ENCODE measurements at places on chromosomes 6 and 20.

- no peak for DNase-seq
Measured at GRCh38 chr6:52839124-52840055, 1.2 kb downstream of the GSTA5 start.

DNA sequence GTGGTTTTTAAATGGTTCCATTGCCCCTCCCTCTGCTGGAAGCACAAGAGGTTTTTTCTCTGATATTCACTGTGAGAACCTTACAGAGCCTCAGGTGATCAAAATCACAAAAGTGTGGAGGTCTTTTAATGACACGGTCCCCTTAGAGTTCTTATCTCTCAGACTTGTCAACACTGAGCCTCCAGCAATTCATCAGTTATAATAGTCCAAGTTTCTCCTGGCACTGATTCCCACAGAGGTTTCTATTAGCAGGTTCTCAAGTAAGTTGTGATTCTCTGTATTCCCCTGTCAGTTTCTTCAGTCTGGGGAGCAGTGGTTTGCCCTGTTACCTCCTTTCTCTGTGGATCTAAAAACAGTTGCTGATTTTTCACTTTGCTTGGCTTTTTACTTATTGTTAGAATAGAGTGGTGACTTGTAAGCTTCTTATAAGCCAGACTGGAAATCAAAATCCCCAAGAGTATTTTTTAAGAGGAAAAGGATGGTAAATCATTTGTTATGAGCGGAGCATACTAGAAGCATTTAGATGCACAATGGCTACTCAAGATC, 157.4 kb upstream of the BMP5 start:
- no peak for DNase-seq

GRCh38 chr20:58150772-58151171, 77.7 kb downstream of the ANKRD60 start:
- DNase-seq, result no peak

GRCh38 chr6:43181942-43182860, at the start of gene CUL9:
CUL9 (plus strand) TSS chr6:43182196; CDS start chr6:43184311, 2,115 bp downstream.
- no peak for DNase-seq

- no peak for DNase-seq
Measured at GRCh38 chr6:153121311-153121710, 9.8 kb downstream of the RGS17 start.

GRCh38 chr6:42301986-42302385, 84.3 kb upstream of the MRPS10 start:
- DNase-seq, result no peak

- DNase-seq, result no peak
Measured at GRCh38 chr6:47631797-47632196, 66.6 kb upstream of the ADGRF4 start.

GRCh38 chr20:47785311-47785853, at the start of gene SULF2:
SULF2 (minus strand) TSS chr20:47785481; CDS start chr20:47757363, 28,118 bp downstream.
- no peak for DNase-seq

DNA sequence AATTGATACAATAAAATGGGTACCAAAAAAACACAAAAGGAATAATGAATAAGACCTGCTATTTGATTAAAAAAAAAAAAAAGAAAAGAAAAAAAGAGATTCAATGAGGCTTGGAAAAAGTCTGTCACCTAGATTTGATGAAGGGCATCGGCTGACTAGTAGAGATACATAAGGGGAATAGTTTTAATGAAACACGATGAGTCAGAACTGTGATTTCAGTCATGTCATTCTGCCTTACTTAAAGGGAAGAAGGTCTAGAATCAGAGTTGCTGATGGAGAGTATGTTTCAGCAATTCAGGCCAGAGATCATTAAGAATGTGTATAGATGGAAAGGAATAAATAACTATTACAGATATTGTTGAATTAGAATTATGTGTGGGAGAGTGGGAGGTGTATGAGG, 565.9 kb upstream of the RNF217 start:
- DNase-seq, result no peak

GRCh38 chr20:608970-609369, 1.1 kb downstream of the TCF15 start:
- no peak for DNase-seq

DNA sequence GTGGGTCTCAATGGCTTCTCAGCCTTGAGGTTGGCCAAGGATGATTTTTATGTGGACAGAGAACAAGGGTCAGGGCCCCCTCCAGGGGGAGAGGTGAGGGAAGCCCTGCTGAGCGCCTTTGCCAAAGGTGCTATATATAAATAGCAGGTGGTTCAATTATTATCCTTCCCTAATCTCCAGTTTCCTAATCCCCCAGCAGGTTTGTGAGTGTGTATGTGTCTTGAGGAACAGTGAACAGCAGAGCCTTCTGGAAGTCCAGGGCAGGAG, 3.2 kb upstream of the SIRPA start:
- DNase-seq, result no peak

GRCh38 chr20:4956200-4956810, 45.0 kb downstream of the SLC23A2 start:
- DNase-seq, result no peak

DNA sequence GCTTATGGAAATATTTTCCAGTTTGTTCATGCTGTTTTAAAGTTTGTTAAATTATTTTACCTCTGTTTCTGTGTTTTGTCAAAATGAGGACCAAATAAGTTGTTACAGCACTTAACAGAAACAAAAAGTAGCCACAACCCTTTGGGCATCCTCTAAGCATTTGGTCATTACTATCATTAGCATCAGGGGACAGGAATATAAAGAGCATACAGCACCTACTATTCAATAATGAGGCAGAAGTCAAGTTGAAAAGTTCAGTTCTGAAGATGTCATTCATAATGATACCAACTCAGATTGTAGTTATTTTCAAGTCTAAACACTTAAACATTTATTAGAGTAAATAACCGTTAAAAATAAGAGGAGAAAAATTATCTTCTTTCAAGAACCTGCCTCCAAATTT, 862.3 kb upstream of the FLRT3 start:
- DNase-seq, result no peak

GRCh38 chr6:168456907-168457652, 16.1 kb downstream of the SMOC2 start:
- no peak for DNase-seq

GRCh38 chr6:86825436-86825835, 111.9 kb upstream of the HTR1E start:
- DNase-seq, result no peak

DNA sequence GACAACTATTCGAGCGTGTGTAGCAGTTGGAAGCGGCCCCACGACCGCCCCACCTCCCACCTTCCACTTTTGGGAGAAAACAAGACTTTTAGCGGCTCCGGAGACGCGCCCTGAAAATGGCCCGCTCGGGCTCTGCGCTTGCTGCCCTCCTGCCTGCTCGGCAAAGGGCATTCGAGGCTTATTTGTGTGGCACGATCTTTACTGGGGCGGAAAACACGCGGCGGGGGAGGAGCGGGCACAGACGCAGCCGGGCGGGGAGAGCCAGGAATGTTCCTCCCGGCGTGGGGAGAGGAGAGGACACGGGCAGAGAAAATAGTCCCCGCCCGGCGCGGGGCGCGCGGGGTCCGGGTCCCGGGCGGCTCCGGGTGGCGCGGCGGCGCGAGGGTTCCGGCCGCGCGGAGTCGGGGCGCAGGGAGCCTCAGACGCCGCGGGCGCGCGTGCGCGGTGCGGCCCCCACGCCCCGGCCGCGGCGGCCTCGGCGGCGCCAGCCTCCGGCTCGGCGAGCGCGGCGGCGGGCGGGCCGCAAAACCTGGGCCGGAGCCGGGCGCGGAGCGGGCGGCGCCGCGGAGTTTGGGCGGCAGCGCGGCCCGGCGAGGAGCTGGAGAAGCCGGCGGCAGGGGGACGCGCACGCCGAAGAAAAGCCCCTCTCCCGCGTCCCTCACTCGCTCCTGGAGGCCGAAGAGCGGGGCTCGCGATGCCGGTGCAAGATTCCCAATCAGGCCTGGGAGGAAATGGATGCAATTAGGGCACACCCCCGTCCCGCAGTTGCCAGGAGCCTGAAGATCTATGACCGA, 90.0 kb upstream of the ARID1B start:
- no peak for DNase-seq

- no peak for DNase-seq
Measured at GRCh38 chr6:147204060-147204785, at the start of gene STXBP5. STXBP5 (plus strand) TSS chr6:147204417; CDS start chr6:147204533, 116 bp downstream.

GRCh38 chr6:46170357-46171289, at the start of gene ENPP5:
ENPP5 (minus strand) TSS chr6:46170980; CDS start chr6:46168262, 2,718 bp downstream.
- DNase-seq, result no peak

DNA sequence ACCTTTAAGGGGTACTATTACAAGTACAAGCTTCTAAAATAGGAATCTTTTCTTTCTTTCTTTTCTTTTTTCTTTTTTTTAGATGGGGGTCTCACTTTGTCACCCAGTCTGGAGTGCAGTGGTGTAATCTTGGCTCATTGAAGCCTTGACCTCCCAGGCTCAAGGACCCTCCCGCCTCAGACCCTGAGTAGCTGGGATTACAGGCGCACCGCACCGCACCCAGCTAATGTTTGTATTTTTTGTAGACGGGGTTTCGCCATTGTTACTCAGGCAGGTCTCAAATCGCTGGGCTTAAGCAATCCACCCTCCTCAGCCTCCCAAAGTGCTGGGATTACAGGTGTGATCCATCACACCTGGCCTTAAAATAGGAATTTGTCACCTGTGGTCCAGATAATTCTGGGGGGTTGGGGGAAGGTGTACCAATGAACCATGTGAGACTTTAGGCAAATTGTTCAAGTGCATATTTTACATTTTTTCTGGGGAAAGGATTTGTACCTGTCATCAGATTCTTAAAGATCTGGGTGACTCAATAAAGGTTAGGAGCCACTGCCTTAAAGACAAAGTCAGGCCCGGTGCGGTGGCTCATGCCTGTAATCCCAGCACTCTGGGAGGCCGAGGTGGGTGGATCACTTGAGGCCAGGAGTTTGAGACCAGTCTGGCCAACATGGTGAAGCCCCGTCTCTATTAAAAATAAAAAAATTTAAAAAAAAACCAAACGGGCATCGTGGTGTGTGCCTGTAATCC, 19.7 kb upstream of the SYNJ2 start:
- DNase-seq, result no peak

GRCh38 chr6:156660389-156660788, 116.8 kb upstream of the ARID1B start:
- DNase-seq, result no peak

- DNase-seq, result no peak
Measured at GRCh38 chr20:25039697-25040437, 18.1 kb downstream of the ACSS1 start.

- DNase-seq, result no peak
Measured at GRCh38 chr6:104969785-104970581, 13.1 kb downstream of the LIN28B start.

GRCh38 chr20:45115829-45116228, 855 bp upstream of the WFDC5 start:
- DNase-seq, result no peak

GRCh38 chr6:128630213-128630612, 109.8 kb upstream of the PTPRK start:
- no peak for DNase-seq

DNA sequence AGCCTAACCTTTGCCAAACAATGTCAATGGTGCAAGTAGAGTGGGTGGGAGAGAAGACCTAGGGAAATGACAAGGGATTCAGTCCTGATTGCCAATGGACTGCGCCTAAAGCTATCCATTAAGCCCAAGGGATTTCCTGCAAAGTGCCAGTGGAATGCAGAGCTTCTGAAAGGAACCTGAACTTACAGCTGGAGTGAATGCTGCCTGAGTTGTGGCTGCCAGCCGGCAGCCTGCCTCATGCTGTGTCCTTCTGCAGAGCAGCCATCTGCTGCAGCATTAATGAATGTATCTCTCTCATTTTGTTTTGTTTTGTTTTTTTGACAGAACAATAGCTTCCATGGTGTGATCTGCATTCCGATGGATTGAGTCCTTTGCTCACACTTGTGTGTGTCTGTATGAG, 44.7 kb downstream of the SLC35F1 start:
- DNase-seq, result no peak

DNA sequence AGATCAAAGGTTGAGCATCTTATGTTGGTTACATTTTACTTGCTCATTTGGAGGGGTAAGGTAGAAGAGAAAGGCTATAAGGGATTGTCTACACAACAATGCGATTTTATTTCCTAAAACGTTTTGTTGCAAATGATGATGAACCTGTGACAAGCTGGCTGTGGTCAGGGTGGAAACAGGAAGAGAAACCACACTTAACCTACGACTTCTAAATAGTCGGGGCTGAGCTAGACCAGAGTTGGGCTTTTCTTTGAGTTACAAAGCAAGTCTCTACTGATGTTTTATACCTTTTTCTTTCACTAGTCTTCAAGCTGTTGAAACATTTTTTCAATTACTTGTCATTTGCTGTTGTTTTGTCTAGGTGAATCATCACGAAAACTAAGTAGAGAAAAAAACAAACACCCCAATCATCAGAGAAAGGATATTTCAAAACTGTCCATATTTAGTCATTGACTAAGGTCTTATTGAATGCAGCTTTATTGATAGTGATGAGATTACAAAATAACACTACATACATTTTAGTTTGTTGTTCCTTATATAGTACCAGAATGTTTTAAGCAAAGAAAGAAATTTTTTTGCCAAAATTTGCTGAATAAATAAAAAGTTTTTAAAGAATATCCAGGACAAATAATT, 18.0 kb downstream of the KLHL31 start:
- DNase-seq, result no peak

- DNase-seq, result no peak
Measured at GRCh38 chr6:108895571-108895970, 47.3 kb downstream of the ARMC2 start.

DNA sequence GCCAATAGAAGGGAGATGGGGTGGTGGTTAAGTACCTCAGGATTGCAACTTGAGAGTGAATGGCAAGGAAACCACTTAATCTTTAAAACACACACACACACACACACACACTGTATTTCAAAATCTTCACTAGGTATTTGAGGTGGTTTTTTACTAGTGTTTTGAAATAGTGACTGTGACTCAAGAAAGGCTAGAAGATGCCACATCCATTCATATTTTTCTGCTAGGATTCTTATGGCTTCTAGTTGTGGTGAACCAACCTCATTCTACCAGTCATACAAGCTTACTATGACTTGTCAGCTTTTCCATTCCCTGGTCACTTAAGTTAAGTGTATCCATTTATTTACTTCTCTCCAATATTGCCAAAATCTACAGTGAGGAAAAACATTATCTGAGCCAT, 519.4 kb upstream of the JAG1 start:
- DNase-seq, result no peak

DNA sequence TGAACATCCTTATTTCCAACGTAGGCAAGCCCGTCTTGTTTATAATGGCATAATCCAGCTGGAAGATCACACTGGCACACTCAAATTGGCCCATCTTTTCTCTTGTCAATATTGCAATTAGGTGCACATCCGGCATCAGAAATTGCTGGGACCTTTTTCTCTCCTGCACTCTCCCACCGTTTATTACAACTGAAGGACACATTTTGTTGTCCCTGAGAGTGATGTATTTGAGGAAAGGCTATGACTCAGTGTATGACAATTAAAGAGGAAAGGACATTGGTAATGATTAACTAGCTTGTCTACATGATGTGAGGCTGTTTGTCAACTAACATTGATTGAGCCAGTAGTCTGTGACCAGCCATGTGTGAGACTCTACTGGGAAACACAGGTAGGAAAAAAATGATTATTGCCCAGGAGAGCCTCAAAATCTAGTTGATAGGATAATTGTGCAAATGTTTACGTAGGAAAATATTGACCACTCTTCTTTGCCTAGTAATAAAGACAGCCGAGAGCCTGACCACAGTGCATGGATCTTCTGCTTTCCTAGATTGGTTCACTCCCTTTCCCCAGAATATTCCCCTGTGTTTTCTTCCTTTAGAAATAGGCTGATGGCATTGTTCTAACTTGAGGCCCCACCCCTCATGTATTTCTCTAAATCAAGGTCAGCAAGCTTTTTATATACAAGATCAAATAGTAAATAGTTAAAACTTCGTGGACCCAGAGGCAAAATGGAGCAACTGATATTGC, 230.0 kb upstream of the BTBD3 start:
- DNase-seq, result no peak

Measured in BJ (cell line).